Activated T-helper 9 cell treated with anti-CD3 and anti-CD28 coated beads, Interleukin-2, amount 50 U/mL, for 16 hours (primary cell): ENCODE measurements at places on chromosomes 12 and 14.

DNA sequence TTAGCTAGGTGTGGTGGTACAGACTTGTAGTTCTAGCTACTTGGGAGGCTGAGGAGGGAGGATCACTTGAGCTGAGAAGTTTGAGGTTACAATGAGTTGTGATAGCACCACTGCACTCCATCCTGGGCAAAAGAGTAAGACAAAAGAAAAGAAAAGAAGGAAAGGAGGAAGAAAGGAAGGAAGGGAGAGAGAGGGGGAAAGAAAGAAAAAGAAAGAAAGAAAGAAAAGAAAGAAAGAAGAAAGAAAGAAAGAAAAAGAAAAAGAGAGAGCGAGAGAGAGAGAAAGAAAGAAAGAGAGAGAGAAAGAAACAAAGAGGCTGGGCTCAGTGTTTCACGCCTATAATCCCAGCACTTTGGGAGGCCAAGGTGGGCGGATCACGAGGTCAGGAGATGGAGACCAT, 10.3 kb upstream of the GNPTAB start:
- DNase-seq = no peak

DNA sequence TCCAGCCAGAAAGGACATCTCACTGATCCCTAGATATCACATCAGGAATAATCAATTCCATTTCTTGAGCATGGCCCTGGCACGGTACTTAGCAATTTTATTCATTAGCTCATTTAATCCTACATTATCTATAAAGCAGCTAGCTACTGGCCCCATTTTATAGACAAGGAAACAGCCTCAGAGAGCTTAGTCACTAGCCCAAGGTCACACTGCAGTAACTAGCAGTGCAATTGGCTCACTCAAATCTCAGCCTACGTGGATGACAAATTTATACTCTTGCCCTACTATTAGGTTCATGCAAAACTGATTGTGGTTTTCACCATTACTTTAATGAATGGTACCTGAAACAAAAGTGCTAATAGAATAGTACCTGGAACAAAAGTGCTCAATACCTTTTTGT, 41.7 kb downstream of the NUAK1 start:
- no peak for DNase-seq

GRCh38 chr12:659090-659683, 4.1 kb downstream of the NINJ2 start:
- no peak for DNase-seq

DNA sequence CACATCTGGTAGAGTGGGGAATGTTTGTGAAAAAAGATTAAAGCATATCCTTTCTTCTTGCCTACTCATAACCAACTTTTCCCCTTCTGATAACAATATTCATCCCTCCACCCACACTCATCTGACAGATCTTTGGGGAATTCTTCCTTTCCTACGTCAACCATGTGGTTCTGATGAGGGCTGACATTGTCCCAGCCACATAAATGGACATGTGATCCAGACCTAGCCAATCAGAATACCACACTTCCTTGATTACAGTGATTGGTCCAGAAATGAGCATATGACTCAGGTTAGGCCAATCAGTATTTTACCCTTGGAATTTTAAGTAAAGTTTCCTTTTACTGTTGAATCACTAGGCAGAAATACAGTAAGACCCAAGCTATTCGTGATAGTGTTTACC, 58.9 kb downstream of the GPR65 start:
- no peak for DNase-seq

DNA sequence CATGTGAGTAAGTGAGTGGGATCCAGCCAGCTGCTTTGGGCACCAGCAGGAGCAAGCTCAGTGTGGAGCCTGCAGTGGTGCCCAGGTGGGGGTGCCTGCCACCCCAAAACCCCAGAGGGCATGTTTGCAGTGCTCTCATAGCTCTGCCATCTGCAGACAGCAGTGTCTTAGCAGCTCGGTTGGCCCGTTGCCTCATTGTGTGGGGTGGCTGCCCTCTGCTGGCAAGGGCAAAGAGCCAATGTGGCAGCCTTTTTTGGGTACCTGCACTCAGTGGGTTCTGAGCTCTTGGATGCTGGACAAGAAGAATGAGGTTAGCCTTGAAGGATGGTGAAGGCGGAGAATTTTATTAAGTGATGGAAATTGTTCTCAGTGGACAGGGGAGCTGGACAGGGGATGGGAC, 52.3 kb downstream of the NEUROD4 start:
- peak; percentile 59 for DNase-seq

GRCh38 chr12:56578983-56579546, 51.1 kb downstream of the BAZ2A start:
- no peak for DNase-seq

GRCh38 chr14:50812856-50813543, 18.0 kb downstream of the NIN start:
- no peak for DNase-seq

DNA sequence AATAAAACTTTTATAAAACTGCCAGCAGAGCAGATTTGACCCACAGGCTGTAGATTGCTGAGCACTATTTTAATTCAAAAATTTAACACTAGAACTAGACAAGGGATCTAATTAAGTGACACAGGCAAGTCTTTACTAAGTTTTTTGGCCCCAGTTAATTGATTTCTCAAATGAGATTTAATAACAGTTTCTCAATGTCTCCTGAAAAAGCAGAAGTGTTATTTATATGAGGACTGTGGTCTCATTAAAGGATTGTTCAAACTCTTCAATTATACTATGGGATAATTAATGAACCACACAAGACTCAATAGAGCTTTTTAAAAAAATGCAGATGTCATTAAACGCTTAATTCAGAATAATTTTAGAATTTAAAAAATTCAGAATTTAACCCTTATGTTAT, 1.9 kb downstream of the HEATR5A start:
- DNase-seq = no peak

GRCh38 chr12:92278378-92278828, 132.8 kb upstream of the BTG1 start:
- DNase-seq = no peak

DNA sequence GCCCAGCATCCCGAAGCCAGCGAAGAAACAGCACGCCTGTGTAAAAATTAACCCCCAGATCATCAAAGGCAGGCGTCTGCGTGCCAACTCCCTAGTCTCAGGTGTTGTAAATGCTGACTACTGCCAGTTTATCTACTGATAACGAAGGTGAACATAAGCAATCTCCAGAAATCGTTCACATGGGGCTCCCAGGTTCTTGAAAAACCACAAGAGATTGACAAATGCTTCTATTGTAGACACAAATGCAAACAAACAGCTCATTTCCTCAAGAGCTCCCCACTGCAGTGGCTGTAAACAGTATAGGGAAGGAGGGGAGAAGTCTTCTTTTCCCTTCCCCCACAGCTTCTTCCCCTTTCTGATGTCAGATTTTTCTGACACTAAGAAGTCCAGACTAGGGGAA, 5.3 kb upstream of the PLEKHG3 start:
- DNase-seq = no peak

DNA sequence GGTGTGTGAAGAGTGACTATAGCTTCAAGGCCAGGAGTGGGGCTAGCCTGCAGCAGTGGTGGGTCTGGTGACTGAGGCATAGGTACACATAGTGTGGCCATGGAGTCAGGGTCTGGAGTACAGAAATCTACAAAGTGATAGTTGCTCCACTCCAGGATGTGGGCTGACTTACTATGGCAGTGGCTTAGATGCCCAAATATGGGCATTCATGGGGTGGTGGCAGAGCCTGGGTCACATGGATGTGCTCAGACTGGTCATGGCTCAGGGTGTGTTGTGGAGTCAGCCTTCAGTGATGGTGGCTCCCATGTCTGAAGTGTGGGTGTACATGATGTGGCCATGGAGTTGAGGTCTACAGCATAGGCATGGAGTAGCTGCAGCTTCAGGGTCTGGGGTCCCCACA, 27.3 kb downstream of the CLEC6A start:
- DNase-seq = no peak

DNA sequence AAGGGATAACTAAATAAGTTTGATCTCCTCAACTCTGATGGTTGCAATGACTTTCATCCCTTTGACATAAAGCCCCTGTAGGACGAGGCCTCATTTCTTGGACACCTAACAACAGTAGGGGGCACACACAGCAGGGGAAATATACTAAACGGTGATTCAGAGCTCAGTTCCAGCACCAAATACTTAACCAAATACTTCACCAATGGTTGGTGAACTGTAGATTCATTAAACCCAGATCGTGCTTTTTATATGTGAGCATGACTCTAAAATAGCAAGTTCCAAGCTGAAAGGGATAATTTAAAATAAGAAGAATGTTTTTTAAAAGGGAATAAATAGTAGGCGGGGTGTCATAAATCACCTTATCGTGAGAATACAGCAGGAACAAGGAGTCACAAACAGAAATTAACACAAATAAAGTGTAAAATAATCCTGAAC, 53.2 kb downstream of the ATG2B start:
- no peak for DNase-seq

DNA sequence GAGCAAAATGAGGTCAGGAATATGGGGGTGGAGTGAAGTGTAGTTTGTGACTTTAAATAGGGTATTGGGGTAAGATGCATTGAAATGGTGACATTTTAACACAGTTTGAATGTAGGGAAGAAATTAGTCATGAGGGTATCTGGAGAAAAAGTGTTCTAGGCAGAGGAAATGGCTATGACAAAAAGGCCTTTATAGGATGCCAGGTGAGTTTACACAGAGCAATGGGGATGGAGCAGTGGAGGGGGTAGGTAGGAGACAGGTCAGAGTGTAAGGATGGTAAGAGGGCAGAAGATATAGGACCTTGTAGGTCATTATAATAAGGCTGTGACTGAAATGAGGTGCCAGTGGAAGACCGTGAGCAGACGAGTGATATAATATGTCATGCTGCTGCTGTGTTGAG, 30.4 kb downstream of the HEATR5A start:
- no peak for DNase-seq

- no peak for DNase-seq
Measured at GRCh38 chr14:69593018-69593677, 18.2 kb upstream of the SUSD6 start.

GRCh38 chr14:66916421-66916820, 272.8 kb upstream of the GARIN2 start:
- no peak for DNase-seq

DNA sequence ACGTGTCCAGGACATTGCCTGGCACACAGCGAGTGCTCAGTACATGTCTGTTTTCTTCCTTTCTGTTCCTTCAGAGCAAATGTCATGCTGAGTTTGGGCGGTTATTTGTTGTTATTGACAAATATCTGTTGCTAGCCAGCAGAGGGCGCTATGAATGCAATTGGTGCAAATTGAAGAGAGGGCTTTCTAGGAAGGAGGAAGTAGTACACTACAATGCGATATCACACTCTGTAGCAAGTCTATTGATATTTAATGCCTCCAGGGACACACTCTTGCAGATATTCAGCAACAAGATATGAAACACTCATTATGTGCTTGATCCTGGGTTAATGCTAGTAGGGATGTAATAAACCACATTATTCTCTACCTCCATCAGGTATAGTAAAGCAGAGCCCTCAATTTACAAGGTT, 267.3 kb upstream of the SRRM4 start:
- no peak for DNase-seq

GRCh38 chr14:95979339-95980042, 59.7 kb upstream of the C14orf132 start:
- no peak for DNase-seq

GRCh38 chr12:10853776-10854175, 4.5 kb upstream of the PRR4 start:
- no peak for DNase-seq
